ENCODE measurements at places on chromosomes 12 and 14.

- no peak for DNase-seq
These were observed 44.9 kb upstream of the RMST start for GRCh38 chr12:97417568-97418218.

- DNase-seq = no peak
These were observed 165.0 kb downstream of the OTOGL start for GRCh38 chr12:80264386-80264785.

DNA sequence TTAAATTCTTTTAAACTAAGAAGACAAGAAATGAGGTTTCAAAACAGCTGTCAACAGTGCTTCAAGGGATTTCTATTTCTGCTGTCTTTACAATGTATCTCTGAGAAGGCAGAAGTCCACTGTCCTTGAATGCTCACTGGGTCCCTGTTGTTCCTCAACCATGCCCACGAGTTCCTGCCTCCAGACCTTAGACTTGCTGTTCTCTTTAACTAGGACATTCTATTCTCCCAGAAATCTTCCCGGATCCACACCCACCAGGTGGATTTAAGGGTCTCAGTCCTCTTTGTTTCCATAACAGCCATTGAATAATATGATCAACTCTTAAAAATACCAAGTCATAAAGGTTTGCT is 6.7 kb upstream of the SLC41A2 start:
- DNase-seq = no peak

DNA sequence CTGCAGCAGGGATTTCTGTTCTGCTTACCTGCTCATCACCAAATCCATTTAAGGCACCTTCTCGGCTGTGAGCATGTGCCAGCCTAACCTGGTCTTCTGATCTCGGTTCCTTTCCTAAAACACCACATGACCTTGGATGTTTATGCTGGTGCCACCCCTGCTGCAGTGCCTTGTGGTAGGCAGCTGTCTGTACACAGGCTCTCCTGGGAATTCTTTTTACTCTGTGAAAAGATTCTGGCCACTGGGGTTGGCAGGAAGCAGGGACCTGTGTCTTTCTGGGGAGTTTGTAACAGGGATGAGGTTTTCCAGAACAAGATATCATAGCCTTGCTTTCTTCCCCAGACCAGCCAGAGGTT is 10.4 kb upstream of the PLEKHG3 start:
- DNase-seq = no peak

DNA sequence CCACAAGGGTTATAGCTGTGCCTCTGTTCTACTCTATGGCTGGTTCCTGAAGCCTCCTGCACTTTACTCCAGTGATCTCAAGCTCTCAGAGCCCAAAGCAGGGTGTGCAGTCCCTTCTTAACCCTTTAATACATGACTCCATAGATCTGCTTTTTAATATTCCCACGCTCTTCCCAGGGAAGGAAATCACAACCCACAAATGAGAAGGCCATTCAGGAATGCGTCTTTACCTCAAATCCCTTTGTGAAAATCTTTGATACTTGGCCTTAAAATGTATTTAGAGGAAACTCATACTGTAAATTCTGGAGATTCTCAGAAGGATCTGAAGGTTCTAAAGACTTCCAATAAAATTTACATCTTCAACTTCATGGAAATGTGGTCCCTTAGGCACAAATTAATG is 17.0 kb downstream of the NID2 start:
- DNase-seq = no peak

GRCh38 chr12:115945491-115945885 is 332.0 kb downstream of the MED13L start:
- DNase-seq = no peak
